ENCODE measurements at places on chromosomes 7 and 10.

- no peak for DNase-seq
Measured at GRCh38 chr7:50658696-50659095, 93.5 kb upstream of the DDC start.

GRCh38 chr10:69847883-69848282 lies 46.2 kb downstream of the COL13A1 start:
- no peak for DNase-seq

DNA sequence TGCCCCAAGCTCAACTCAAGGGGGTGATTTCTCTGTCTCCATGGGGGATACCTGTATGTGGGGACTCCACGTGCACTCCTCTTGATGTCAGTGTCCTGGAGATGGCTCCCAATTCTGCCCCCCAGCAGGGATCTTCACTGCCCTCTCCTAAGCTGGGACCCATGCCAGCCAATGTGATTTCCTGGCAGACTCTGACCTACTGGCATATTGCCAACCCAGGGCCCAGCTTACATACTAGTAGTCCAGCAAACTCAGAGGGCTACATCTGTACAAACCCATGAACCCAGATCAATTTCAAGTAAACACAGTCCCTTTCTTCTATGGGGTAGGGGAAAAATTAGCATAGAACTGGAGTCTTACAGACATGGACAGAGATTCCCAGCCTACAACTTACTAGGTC lies 26.2 kb upstream of the BMPR1A start:
- no peak for DNase-seq

- peak; percentile 27 for DNase-seq
Measured at GRCh38 chr10:51743146-51743545, 43.8 kb upstream of the CSTF2T start.

- DNase-seq: no peak
Measured at GRCh38 chr10:124639646-124640045, 104.5 kb downstream of the FAM53B start.

GRCh38 chr10:53403688-53404087 lies 631.1 kb upstream of the MBL2 start:
- peak; percentile 1 for DNase-seq

DNA sequence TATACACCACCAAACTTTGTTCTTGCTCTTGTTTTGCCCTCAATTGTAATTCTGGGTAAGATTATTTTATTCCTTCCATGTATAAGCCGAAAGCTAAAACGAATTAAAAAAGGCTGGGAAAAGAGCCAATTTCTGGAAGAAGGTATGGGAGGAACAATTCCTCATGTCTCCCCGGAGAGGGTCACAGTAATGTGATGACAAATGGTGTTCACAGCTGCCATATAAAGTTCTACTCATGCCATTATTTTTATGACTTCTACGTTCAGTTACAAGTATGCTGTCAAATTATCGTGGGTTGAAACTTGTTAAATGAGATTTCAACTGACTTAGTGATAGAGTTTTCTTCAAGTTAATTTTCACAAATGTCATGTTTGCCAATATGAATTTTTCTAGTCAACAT lies 12.5 kb upstream of the CFAP69 start:
- no peak for DNase-seq

DNA sequence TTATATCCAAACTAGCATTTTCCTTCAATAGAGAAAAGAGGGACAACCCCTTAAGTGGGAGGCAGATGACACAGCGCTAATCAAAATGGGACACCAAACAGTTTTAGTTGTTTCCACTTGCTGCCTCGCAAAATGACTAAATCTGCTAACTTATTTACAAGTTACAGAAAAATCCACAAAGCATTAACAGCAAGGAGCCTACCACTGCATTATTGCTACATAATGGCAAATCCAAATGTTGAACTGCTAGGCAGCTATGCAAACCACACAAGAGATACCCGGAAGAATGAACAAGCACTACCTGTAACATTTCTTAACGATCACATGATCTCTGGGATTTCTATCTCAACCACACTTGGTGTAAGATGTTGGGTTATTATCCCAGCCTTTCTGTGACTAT lies 96.7 kb downstream of the SFMBT2 start:
- no peak for DNase-seq

GRCh38 chr7:66682350-66683093 lies 53.8 kb downstream of the KCTD7 start:
- DNase-seq: peak; percentile 14

- DNase-seq: no peak
Measured at GRCh38 chr7:82472966-82473365, 29.4 kb upstream of the CACNA2D1 start.

GRCh38 chr10:22597138-22597537 lies 117.2 kb downstream of the PIP4K2A start:
- DNase-seq: peak; percentile 38

DNA sequence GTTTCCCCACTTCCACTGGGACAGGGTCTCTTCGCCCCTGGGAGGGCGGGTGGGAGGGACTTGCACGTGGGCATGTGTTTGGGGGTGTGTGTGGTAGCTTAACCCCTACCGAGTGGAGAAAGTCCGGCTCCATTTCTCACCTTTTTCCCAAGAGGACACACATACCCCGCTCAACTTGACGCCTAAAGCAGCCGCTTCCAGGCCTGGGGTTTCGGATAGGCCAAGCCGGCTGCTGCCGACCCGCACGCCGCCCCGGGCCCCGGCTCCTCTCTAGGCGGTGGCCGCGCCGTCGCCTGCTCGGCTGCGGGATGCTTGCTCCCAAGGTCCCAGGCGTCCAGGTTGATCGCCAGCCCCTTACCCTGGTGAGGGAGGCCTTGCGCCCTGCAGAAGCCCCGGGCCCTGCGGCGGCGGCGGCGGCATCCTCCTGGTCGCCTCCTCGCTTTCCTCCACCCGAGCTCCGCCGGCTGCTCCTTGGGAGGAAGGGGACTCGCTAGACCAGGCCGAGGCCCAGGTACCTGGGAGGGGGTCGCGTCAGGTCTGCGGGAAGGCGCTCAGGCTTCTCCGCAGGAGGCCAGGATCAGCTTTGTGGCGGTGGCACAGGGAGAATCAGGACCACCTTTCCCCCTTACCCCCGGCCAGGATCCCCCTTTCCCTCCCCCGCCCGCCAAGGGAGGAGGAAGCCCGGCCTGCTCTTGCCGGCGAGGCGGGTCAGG lies 3.2 kb upstream of the GATA3 start:
- no peak for DNase-seq

GRCh38 chr7:80821771-80822319 lies 97.0 kb downstream of the SEMA3C start:
- DNase-seq: peak; percentile 37

DNA sequence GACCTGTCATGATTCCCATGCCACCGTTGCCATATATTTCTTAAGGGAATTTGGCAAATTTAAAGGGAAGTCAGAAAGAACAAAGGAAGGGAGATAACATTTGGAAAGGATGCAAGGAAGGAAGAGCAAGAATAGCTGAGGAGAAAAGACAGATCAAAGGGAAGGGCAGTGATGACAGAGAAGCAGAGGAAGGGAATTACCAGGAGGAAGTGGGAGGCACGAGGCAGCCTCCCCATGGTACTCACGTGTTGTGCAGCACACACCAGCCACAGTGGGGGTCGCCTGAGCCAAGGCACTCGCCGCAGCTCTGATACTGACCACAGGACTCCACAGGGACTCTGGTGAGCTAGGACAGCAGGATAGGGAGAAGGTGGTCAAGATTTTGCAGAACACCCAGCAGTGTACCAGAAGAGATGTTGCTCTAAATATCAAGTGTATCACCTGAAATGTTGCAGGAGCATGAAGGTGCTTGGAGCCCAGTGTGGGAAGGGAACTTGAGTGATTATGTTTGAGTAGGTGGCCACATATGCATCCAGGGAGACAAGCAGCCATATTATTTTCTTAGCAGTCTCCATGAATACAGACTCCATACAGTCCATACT lies 335.3 kb downstream of the PLXNA4 start:
- DNase-seq: no peak

GRCh38 chr7:78129865-78130264 lies 331.3 kb downstream of the PHTF2 start:
- no peak for DNase-seq

GRCh38 chr7:24831240-24831639 lies 74.0 kb upstream of the GSDME start:
- peak; percentile 78 for DNase-seq

GRCh38 chr10:51109801-51110533 lies 35.7 kb downstream of the PRKG1 start:
- peak; percentile 84 for DNase-seq

DNA sequence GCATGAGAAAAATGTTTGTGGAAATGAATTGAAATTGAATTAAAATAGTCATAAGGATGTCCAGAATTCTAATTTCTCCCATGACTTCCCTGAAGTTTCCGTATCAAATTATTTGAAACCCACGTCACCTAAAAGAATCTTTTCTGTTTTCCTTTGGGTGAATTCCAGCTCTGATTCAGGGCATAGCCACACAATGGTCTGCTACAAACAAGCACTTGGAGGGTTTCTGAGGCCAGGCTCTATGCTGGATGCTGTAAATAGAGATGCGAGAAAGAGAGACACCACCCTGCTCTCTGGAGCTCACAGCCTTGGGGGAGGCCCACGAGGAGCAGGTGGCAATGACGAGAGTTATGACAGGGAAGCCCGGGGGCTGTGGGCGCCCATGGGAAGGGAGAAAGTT lies 33.6 kb downstream of the GHRHR start:
- DNase-seq: no peak

- DNase-seq: no peak
Measured at GRCh38 chr10:412109-412508, 276.9 kb downstream of the ZMYND11 start.

- DNase-seq: no peak
Measured at GRCh38 chr10:80515941-80516340, 21.8 kb upstream of the SH2D4B start.

Data from fibroblast of skin of abdomen (primary cell).